ENCODE measurements at places on chromosomes 16 and 17. TPM values are rescaled to one million over a fixed set of nuclear protein-coding genes. Genes with fewer than 3 reads are reported as not detected.

GRCh38 chr17:31561469-31562375 is 170.2 kb downstream of the RAB11FIP4 start:
- peak; percentile 26 for DNase-seq

DNA sequence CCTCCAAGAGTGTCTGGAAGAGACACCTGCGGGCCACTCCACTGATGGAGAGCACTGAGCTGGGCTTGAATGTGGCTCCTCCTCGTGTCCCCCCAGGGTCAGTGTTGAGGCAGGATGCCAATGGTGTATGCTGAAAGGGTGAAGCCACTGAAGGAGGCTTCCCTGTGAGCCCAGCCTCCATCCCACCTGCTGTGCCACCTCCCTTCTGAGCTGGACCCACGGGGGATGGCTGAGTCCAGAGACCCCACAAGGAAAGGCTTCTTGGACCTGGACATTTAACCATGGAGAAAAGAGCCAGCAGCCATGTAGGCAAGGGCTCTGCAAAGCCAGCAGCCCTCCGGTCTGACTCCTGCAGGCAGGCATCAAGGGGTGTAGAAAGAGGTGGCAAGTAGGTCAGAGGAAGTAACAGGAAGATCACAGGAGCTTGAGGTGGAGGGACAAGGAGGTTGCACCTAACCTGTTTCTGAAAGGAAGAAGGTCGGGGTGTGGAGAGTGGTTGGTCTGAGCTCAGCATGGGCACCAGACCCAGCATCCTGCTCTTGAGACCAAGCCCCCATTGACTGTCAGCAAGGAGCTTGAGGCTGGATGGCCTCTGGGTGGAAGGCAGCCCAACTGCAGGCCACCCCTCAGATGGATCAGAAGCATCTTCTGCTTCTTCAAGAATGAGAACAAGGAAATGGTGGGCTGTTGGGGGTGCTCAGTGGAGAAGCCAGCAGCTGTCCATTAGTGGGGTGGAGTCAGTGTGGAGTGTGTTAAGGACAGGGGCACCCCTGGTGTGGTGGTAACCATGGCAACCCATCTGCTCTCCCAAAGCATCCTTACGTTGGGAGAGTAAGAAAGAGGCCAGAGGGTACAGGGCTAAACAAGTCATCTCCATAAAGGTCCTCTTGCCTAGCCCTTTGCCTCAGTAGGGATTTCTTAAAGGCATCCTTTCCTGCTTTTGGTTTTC is 80.7 kb downstream of the PLD6 start:
- DNase-seq = no peak

GRCh38 chr17:77185137-77185536 is 44.4 kb downstream of the SEC14L1 start:
- DNase-seq = no peak

- peak; percentile 72 for DNase-seq
Observed at GRCh38 chr17:60392845-60393702, 1.1 kb upstream of the USP32 start.

- no peak for DNase-seq
Observed at GRCh38 chr17:59807892-59808509, 84.7 kb downstream of the TUBD1 start.

- DNase-seq = no peak
Observed at GRCh38 chr17:17030515-17031211, 11.6 kb upstream of the MPRIP start.

DNA sequence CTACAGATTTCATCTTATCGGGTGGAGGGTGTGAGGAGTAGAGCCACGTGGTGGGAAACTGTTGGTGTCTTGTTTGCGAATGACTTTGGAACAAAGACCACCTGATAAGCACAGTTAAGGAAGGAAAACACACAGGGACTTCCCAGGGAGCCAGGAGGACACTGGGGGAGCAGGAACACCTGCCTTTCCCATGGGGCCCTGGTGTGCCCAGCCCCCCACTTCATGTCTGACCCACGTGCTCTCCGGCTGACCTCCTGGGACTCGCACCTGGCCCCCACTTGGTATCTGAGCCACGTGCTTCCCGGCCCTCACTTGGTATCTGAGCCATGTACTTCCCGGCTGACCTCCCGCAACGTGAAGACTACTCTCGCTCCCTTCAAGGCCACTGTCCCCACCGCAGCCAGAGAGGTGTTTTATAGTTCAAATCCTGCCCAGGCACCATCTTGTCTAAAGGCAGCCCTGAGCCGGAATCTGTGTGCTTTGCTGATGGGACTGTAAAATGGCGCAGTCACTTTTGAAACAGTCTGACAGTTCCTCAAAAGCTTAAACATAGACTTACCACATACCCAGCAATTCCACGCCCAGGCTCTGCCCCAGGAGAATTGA is 5.4 kb upstream of the CSNK1D start:
- no peak for DNase-seq

DNA sequence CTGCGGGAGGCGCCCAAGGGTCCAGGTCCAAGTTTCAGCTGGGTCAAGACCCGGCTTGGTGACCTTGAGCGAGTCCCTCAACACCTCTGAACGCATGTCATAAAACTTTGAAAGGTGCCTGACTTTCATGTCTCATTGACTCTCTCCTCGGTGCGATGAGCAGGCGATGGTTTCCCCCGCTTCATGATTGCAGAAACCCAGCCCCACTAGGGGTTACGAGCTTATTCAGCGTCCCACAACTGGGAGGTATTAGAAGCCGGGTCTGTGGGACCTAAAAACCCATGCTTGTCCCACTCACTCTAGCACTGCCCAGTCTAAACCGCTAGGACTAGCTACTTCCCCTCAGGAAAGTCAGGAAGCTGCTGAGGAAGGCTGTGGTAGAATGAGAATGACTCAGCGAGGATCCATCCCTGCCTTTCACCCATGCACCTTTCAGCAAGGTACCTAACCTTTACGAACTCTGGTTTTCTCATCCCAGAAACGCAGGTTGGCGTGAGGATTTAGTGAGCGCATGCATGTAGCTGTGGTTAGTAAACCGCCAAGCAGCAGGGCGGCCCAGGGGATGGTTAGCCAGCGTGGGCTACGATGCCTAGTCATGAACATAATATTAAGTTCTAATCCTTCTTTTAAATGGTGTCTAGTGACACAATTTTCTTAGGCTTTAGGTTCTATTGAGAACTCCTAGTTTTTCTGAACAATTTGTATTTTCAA is 26.2 kb upstream of the RFFL start:
- DNase-seq = no peak

DNA sequence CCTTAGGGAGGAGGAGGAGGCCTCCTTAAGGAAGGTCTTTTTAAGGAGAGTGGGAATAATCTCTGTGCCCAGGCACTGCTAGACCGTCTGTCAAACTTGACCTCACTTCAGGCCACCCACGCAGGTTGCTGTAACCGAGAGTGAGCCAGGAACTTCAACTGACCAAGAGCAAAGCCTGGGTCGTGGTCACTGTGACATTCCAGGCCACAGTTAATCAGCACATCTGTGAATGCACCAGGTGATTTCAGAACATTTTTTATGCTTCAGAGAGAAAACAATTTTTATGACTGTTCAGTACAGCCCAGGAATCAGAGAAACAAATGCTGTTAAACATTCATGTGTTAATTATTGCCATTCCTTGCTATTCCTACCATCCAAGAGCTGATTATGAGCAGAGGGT is 226.6 kb upstream of the ASIC2 start:
- DNase-seq = no peak

DNA sequence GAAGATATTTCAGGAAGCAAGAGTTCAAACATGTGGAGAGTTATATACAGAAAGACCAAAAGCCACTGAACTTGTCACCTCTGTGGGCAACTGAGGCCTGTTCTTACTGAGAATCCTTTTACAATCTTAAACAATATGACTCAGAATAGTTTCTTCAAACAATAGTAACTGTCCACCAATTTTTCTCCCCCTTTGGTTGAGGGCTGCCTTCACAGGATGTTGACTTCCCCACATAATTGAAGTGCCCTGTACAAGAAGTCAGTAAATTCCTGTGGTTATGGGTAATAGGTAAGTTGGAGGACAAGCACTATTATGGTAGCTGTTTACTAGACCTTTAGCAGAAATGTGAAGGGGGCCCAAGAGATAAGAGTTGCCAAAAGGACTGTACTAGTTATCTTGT is 215.8 kb downstream of the CDH8 start:
- no peak for DNase-seq

DNA sequence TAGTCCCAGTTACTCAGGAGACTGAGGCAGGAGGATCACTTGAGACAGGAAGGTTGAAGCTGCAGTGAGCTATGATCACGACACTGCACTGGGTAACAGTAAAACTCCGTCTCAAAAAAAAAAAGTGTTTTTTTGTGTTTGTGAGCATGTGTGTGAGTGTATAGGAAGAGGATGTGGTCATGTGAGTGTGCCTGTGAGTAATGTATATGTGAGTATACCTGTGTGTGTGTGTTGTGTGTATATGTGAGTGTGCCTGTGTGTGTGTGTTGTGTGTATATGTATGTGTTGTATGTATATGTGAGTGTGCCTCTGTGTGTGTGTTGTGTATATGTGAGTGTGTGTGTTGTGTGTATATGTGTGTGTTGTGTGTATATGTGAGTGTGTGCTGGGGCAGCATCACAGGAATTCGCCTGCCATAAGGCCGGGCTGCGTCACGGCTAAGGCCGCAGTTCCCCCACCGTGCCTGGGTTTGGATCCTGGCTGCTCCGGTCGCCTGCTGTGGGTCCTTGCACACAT is 21.4 kb upstream of the NPTX1 start:
- DNase-seq = no peak

- DNase-seq = no peak
Observed at GRCh38 chr17:28081467-28081866, 39.0 kb downstream of the NLK start.

DNA sequence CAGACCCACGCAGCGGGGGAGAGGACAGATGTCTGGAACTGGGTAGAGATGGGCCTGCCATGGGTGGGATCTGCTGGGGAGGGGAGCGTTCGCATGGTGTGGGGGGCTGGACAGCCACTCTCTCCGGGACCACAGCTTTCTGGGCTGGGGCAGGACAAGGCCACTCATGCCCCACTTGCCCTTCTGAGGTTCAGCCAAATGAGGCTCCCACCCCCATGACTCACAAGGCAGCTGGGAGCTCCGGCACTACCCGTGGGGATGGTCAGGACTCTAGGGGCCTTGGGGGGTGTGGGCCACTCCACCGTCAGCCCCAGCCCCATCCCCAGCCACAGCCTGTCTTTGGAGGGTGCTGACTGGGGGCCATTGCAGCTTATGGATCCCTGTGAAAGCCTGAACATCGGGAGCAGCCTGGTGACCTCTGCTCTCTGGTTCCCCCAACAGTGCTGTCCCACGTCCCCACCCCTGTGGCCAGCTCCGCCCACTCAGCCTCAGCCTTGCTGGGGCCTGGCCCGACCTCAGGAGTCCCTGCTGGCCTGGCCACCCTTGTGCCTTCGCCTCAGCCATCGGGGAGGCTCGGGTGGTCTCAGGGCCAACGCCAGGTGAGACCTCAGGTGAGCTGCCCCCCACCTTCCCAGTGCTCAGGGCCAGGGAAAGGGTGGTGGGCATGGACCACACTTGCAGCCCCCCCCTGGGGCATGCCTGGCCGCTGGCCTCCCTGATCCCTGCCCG is 4.7 kb upstream of the CDH15 start:
- DNase-seq = no peak

GRCh38 chr17:6488008-6488539 is 43.8 kb downstream of the PIMREG start:
- DNase-seq = no peak

GRCh38 chr17:62715882-62716390 is 88.5 kb downstream of the MRC2 start:
- DNase-seq = no peak

GRCh38 chr16:83627996-83628395 is 179.8 kb upstream of the HSBP1 start:
- DNase-seq = no peak

DNA sequence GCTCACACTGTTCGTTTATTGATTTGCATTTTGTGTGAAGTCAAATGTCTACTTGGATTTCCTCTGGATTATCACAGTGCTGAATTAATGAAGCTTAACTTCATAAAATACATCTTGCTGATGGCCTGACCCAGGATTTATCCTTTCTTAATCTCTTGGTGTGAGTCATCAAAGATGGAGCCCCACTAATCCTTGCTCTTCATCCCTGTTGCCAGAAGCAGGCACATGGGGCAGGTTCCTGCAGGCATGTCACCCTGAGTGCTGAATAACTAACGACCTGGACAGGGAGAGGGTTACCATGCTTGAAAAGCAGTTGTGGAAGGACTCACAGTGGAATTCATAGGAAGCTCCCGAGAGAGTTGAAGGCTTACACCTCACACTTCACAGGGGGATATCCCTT is 56.0 kb upstream of the FA2H start:
- no peak for DNase-seq

DNA sequence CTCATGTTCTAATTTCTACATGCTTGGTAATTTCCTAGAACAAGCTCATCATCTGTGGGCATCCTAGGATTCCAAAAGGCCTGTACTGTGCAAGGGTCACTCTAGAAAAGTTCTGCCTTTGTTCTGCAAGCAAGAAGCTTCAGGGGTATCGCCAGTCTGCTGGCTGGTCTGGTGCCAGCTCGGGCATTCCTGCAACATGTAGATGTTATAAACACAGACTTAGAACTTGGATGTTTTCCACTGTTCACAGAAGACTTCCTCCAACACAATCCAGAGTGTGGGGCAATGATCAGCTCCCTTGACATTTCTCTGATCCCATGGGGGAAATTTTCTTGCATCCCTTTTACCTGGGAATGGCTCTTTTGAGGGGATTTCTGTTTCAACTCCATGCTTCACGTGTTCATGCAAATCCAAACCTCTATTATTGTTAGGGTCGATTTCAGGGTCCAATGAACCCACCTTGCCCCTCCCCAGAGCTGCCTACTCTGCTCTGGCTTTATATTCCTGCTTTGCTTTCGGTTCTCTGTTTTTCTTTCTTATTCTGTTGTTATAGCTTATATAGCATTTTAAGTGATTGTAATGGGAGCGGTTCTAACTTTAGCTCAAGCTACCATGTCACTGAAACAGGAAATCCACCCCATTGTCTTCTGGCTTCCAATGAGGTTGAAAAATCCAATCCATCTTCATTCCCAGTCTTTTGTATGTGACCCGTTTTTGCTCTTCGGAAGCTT is 25.3 kb downstream of the UBE2O start:
- no peak for DNase-seq

DNA sequence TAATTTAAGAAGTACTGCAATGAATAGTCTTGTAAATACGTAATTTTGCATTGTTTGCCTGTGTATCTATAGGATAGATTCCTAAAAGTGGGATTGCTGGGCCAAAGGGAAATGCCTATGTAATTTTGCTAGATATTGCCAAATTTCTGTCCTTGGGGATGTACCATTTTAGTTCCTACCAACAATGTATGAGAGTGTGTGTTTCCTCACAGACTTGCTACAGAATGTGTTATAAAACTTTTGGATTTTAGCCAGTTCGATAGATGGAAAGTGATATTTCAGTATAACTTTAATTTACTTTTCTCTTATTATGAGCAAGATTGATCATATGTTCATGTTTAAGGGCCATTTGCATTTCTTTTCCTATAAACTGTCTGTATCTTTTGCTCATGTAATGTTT is 8.3 kb downstream of the TANGO6 start:
- DNase-seq = no peak

GRCh38 chr17:43588664-43589435 is 42.7 kb upstream of the ETV4 start:
- no peak for DNase-seq

Gene ZNF469
- polyA plus RNA-seq = 1.2 TPM

Gene RASL10B
- polyA plus RNA-seq = 13.0 TPM

Gene NUDT7
- 10.5 TPM for polyA plus RNA-seq

Gene DECR2
- polyA plus RNA-seq = 20.1 TPM

Gene TBC1D3I
- 0.57 TPM for polyA plus RNA-seq

Gene MMP15
- polyA plus RNA-seq = 12.1 TPM

Gene KARS1
- polyA plus RNA-seq = 143 TPM

Gene HS3ST2
- 0.48 TPM for polyA plus RNA-seq

Gene CHST4
- 0.55 TPM for polyA plus RNA-seq

All from left kidney (tissue), 8 donors.